ENCODE measurements at places on chromosomes 3 and 15. TPM values are rescaled to one million over a fixed set of nuclear protein-coding genes. Genes with fewer than 3 reads are reported as not detected.
A peak's percentile ranks its signal among the peaks of the same experiment; 100 is the strongest.

CASR gene
- polyA plus RNA-seq, result 0.51 TPM

DLL4 gene
- polyA plus RNA-seq, result not detected

CPNE9 gene
- not detected for polyA plus RNA-seq

IGDCC3 gene
- polyA plus RNA-seq, result not detected

PLD1 gene
- polyA plus RNA-seq, result 5.8 TPM

DNA sequence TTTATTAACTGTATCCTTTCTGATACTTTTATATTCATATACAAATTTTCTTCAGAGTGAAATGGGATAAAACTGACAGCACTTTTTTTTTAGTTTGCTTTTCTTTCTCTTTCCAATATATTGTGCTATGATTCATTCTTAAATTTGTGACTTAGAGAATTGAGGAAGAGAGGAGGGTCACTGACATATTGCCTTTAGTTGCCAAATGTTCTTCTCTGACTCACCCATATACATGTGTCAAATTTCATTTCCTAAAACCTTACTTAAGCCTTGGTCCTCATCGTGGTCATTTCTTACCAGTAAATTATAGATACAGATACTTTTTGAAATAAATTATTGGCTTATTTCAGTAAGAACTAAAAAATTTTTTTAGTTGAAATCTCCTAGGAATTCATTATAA is 53.9 kb downstream of the CLASP2 start:
- H3K36me3 ChIP-seq, result no peaks in the 10 kb centered on the region
- peaks cover 4% of the 10 kb centered on the region for H3K4me1 ChIP-seq
- H3K4me3 ChIP-seq, result no peak overlapping the region
- H3K27ac ChIP-seq, result no peak overlapping the region
- DNase-seq, result no peak

DNA sequence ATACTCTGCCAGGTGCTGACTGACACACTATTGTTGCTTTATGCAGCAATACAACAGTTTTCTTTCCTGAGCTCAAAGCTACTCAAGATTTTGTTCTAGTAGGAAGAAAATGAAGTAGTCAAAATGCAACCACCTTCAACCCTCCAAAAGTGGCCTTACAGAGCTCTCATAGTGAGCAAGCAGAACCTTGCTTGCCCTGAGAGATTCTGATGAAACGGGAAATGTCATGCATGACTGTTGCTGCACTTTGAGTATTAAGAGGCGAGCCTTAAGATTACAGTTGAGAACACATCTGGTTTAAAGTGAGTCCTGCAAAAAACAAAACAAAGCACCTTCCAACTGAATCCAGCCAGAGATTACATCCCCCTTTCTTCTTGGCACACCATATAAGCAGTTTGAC is 29.7 kb downstream of the MINDY4B start:
- H3K36me3 ChIP-seq, result no peaks in the 10 kb centered on the region
- H3K4me1 ChIP-seq, result no peaks in the 10 kb centered on the region
- no peak for DNase-seq
- H3K27me3 ChIP-seq, result no peaks in the 10 kb centered on the region
- no peak overlapping the region for H3K4me3 ChIP-seq

- H3K36me3 ChIP-seq, result no peaks in the 10 kb centered on the region
- no peak overlapping the region for H3K4me3 ChIP-seq
- DNase-seq, result no peak
- H3K27ac ChIP-seq, result no peak overlapping the region
These were observed 21.0 kb downstream of the ZNF385D start for GRCh38 chr3:21729888-21730459.

DNA sequence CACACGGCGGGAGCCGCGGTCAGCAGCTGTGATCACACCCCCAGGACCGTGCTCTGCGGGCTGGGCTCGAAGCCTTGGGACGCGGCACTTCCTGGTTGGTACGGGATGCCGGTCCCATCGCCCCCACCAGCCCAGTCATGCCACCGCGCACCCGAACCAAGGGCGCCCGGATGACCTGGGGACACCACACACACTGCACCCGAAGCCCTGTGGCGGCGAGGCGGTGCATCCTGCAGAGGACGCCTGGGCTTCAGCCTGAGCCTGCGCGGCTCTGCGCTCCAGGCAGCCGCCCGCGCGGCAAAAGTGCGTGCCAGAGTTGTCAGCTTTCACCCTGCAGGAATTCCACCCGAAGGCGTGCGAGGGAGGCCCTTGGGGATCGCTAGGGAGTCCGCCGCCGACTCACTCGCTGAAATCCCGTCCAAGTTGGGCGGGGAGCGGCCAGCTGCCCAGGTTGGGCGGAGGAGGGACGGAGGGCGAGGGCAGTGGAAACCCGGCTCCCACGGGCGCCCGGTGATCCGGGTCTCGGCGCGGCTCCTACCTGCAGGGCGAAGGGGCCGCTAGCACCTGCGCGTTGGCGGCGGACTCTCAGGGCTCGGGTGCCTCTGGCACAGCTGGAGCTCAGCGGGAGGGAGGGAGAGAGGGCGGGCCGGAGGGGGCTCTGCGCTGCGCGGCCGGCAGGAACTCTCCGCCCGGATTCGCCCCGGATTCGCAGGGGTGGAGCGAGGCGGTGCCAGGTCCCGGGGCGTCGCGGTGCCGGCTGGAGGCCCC is at the start of gene PLD1:
PLD1 (minus strand) TSS at position 623 of the 768 bp plus-strand sequence. CDS start 72,432 bp downstream, outside the sequence.
- no peaks in the 10 kb centered on the region for H3K27me3 ChIP-seq
- peak within 1 kb of the TSS; percentile 69 for H3K4me3 ChIP-seq
- peak within 1 kb of the TSS; percentile 45 for H3K27ac ChIP-seq

GRCh38 chr15:87874896-87875711 is 381.4 kb downstream of the NTRK3 start:
- DNase-seq, result no peak
- no peak overlapping the region for H3K27ac ChIP-seq
- H3K27me3 ChIP-seq, result no peaks in the 10 kb centered on the region
- no peak overlapping the region for H3K4me3 ChIP-seq

DNA sequence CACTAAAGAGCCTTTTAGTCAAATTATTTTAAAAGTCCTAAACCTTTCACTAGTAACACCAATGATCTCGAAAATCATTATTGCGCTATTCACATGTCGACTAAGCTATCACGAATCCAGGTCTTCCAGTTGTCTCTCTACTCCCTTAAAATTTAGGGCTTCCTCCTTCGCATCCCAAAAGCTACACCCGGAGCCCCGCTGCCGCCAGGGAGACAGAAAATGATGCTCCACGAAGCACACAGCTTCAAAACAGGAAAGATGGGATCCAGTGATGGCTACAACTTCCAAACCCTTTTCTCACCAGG is 253 bp downstream of the IFT80 start:
- DNase-seq, result no peak
- no peaks in the 10 kb centered on the region for H3K36me3 ChIP-seq
- H3K27ac ChIP-seq, result peak overlapping the region; percentile 90
- peak overlapping the region; percentile 99 for H3K4me3 ChIP-seq
- no peaks in the 10 kb centered on the region for H3K4me1 ChIP-seq
